ENCODE measurements at places on chromosomes 13 and 19.

DNA sequence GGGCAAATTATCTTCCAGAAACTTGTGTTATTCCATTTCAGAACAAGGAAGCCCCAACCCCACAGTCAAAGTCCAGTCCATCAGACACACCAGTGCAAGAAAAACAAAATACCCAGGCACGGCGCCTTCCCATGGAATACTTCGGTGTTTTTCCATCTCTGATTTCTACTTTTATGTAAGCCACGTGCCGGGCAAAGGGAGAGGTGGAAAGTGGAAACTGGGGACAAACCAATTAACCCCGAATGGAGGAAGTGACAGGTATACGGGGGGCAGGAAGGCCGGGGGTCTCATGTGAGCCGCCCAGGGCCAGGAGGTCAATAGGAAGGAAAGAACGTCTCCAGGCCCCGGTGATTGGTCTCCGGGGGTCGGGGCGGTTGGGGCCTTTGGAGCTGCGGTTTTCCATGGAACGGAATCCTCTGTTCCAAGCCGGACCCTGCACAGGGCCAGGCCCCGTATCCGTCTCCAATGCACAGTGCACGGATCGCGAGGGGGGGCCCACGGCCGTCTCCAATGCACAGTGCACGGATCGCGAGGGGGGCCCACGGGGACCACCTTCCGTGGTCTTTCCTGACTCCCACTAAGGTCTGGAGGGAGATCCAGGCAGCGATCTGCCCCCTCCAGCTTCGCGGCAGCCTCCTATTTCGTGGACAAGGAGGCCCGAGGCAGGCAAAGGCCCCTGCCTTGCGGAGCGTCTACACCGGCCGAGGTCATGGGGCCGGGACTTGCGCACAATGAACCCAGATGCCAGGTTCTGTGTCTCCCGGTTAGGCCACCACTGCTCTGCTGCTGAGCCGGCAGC, 79.7 kb downstream of the GADD45B start:
- no peak for DNase-seq

- no peak for DNase-seq
Observed at GRCh38 chr13:91406619-91407018, 8.2 kb downstream of the GPC5 start.

GRCh38 chr19:23075031-23075733, 41.6 kb upstream of the ZNF730 start:
- no peak for DNase-seq

- DNase-seq: no peak
Observed at GRCh38 chr19:36210497-36210896, 4.0 kb downstream of the ZNF565 start.

GRCh38 chr13:49022472-49023144, 46.9 kb downstream of the FNDC3A start:
- DNase-seq: no peak

- no peak for DNase-seq
Observed at GRCh38 chr13:107459430-107459829, 755.9 kb downstream of the LIG4 start.

DNA sequence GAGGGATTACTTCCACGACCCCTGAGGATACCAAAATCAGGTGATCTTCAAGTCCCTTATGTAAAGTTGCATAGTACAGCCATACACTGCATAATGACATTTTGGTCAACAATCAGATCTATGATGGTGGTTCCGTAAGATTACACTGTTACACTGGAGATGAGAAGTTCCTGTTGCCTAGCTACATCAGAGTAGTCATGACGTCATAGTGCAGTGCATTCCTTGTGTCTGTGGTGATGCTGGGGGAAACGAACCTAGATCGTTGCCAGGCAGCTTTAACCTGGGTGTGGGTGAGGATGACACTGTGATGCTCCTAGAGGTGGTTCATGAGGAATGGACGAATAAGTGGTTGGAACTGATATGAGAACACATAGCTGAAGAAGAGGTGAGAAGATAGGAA, 9.1 kb downstream of the ZNF610 start:
- no peak for DNase-seq

GRCh38 chr13:49580980-49581680, 4.2 kb downstream of the RCBTB1 start:
- no peak for DNase-seq

DNA sequence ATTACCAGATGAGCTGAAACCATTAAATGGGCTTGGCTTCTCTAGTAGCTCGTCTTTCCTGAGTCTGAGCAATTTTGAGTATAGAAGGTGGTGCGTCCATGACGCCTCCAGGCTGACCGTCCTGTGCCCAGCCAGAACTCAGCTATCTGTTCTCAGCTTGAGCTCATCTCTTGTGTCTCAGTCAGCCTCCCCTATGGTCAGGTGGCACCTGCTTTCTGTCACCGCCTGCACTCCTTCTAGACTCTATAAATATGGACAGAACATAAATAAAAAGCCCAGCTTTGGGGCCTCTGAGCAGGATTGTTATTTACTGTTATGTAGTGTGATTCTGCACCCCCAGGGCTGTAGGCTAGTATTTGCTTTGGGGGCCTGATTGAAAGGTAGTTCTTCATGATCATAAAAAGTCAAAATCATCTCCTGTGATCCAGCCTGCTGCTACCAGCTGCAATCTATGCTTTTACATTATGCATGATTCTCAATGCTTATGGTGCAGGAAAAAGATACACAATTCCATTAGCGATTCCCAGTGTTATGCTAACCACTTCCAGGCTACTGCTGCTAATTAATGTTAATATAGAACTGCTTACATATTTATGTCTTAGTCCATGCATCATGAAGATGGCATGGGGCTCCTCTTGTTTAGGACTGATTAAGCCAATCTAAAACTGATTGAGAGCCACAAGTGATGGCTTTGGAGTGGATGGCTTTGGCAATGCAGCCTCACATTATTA, 72.5 kb upstream of the TMTC4 start:
- DNase-seq: no peak
